Hematopoietic multipotent progenitor cell (in vitro differentiated cells): ENCODE measurements at places on chromosomes 3 and 15. TPM values are rescaled to one million over a fixed set of nuclear protein-coding genes. Genes with fewer than 3 reads are reported as not detected.

ZNF639 gene
- 40.1 TPM for total RNA-seq

SH2D7 gene
- total RNA-seq, result not detected

IL16 gene
- 44.7 TPM for total RNA-seq

DPPA2 gene
- under 0.01 TPM for total RNA-seq

ZNF774 gene
- 0.27 TPM for total RNA-seq

EFCC1 gene
- total RNA-seq, result 9.2 TPM

STRIT1 gene
- not detected for total RNA-seq

C3orf49 gene
- total RNA-seq, result not detected

IQCB1 gene
- 22.6 TPM for total RNA-seq

TMEM108 gene
- under 0.01 TPM for total RNA-seq

PTH1R gene
- under 0.01 TPM for total RNA-seq

ACVR2B gene
- total RNA-seq, result 6.5 TPM

- DNase-seq, result no peak
Measured at GRCh38 chr3:120659285-120659684, 22.8 kb downstream of the HGD start.

DNA sequence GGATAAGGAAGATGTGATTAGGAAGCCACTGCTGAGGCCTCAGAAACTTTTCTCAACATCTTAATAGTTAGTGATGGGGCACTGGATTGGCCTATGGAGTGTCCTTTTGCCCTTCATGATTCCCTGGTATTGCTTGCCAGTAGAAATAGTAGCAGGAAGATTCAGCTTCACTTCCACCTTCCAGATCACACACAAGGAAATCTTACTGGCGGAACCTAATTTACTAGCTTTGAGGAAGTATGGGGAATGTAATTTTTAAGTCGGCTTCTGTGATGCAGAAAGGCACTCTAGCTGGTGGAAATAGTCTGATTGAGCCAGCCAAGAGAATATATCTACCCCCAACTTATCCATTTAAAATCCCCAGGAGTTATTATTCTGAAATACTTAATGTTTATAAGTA, 46.5 kb downstream of the LPP start:
- no peak for DNase-seq

- DNase-seq, result no peak
Measured at GRCh38 chr3:55000546-55000945, 72.7 kb upstream of the LRTM1 start.

GRCh38 chr3:128495435-128495970, 2.5 kb upstream of the GATA2 start:
- no peak for DNase-seq

DNA sequence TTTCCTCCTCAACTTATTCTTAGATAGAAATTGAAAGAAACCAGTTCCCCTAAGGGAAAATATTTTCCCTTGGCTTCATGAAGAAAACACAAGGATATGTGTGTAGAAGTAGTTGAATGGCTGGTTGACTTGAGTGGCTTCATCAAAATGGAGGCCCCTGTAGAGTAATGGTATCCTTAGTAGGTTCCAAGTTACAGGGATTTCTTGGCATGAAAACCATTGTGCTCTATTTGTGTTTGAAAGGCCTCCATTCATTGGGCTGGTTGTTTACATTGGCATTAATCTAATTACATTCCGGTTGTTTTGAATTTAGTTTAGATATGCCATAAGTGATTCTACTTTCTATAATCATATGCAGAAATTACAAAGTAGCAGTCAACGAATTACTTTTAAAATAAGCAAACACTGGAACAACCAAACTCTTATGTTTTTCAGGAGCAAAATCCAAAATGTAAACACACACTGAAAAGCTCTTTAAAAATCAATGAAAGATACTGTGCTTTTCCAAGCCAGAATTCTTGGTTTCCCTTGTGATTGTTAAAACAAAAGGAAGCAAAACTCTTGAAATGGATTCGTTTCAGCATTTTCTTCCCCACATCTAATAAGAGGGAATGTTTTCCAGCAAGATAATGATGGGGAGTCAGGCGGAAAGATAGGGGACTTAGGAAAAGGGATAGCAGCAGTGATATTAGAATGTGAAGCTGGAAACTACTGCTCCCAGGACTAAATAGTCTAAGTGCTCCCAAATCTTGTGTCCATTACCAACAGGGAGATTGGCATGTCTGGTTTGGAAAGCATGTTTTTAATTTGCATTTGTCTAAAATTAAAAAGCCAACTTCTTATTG, 77.0 kb downstream of the EPHA3 start:
- no peak for DNase-seq

DNA sequence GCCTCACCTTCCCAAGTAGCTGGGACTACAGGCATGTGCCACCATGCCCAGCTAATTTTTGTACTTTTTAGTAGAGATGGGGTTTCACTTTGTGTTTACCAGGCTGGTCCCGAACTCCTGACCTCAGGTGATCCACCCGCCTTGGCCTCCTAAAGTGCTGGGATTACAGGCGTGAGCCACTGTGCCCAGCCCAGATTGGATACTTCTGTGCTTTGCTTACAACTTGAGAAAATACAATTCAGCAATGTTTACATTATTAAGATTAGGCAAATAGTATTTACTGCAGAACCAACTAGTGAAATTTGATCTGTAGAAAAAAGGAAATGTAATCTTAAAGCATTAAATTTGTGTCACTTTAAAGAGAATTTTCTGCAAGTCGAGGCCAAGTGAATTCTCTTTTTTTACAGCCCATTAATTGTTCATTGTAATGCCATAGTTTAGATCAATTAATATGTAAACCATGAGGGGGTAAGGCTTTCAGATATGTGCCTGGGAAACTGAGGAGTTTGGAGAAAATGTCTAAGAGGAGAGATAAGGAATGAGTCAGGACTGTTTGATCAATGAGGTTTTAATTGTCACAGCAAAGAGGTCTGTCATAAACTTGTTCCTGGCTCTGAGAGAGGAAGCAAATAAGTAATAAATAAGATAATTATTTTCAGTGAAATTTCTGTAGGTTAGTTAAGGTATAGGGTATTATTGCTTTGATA, 15.3 kb downstream of the PYDC2 start:
- DNase-seq, result no peak

DNA sequence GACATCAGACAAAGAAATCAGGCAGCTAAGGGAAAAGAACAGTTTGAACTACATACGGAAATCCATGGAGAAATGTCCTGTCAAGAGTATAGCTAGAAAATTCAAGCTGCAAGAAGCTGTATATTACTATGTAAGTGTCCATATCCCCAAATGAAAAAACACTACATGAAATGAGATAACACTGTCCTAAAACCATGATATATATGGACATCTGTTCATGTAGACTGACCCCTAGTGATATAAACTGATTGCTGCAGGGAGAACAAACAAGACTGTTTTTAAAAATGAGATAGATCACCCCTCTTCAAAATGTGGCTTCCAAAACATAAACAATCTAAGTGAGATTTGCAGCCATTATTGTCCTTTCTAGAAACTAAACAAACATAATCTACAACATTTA, 985.6 kb downstream of the EPHA3 start:
- DNase-seq, result peak; percentile 23

GRCh38 chr3:159802864-159803263, 185.8 kb upstream of the IL12A start:
- no peak for DNase-seq

GRCh38 chr3:62372621-62373041, 719 bp downstream of the FEZF2 start:
- no peak for DNase-seq

DNA sequence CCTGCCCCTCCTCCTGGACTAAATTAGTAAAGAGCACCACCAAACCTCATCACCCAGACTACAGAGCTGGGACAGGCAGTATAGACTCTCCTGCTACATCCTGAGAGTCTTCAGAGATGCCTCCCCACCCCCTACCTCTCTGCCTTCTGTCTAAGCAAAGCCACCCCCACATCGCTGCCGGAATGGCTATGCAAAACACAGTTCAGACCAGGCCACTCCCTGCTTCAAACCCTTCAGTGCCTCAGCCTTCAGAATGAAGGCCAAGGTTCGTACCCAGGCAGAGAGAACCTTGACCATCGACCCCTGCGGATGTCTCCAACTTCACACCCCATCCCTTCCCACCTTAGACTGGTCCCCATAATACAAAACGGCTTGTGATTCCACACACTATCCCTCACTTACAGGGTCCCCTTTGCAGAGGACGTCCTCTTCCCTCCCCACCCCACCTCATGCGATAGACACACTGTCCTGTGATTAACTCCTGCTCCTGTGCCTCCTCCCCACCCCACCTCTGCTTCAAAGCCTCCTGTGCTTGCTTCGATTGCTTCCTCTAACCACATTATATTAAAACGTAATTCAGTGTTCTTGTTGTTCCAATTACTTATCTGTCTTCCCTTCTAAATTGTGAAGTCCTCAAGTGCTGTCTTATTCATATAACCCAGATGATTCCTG, 175.3 kb downstream of the UACA start:
- DNase-seq, result no peak

DNA sequence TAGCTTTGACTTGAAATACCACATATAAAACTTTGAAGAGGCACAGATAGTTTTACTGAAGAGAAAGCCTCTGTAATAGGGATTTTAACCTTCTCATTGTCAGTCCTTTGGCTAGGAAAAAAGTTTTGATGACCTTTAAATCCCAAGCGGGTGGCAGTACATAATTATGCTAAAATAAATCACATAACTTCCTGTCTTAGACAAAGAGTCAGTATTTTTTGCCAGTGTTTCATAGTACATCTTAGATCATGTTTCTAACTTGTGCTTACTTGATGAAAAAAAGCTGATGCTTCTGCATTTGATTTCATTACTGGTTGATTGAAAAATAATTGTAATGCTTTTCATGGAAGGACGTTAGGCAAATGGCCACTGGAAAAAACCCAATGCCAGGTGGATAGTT, 5.8 kb downstream of the ST3GAL6 start:
- no peak for DNase-seq

- no peak for DNase-seq
Measured at GRCh38 chr15:69734699-69735098, 282.1 kb downstream of the RPLP1 start.

DNA sequence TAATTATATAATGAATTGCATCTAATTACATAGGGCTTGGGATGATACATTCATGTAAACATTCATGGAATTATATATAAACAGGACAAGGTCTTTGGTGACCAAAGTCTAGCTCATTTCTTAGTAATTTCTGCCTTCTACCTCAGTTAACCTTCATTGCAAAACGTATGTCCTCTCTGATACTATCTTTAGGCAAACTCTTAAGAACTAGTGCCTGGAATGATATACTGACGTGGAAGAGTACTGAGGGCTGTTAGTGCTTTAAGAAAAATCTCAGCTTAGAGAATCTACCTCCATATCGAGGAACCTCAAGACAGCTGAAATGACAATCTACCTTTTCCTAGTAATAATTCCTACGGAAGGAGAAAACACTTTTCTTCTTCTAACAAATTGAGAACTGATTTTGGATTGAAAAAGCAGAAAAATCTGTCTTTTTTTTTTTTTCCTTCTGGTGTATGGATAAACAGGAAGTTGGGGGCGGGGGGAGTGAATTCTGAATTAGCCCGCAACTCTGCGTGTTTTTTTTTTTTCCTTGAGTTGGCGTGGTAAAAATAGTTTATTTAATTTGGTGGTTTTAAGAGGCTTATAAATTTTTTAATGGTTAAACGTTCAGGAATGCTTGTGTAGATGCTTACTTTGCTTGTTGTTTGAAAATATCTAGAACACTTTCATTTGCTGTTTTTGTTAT, 43.2 kb downstream of the RARB start:
- DNase-seq, result no peak

DNA sequence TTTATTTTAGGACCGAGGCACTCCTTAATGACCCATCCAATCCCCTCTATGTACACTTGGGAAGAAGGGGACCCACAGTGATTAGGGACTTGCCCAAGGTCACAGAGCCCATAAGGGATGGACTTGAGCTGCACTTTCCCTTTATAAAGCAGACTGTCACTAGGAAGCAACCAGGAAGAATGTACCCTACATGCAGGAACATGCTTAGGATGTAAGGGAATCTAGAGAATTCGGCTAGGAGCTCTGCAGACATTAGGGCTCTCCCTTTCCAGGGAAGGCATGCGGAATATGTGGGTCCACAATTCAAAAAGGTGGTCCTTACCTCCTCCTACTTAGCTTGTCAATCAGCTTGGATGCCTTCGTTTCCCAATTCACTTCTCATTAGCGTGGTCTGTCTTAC, 78.7 kb downstream of the TMEM266 start:
- no peak for DNase-seq

GRCh38 chr3:10882851-10883250, 66.8 kb downstream of the SLC6A11 start:
- DNase-seq, result no peak

- DNase-seq, result no peak
Measured at GRCh38 chr3:113377158-113377557, 64.1 kb downstream of the CFAP44 start.

GRCh38 chr3:29583861-29584260, 303.0 kb downstream of the RBMS3 start:
- DNase-seq, result no peak

DNA sequence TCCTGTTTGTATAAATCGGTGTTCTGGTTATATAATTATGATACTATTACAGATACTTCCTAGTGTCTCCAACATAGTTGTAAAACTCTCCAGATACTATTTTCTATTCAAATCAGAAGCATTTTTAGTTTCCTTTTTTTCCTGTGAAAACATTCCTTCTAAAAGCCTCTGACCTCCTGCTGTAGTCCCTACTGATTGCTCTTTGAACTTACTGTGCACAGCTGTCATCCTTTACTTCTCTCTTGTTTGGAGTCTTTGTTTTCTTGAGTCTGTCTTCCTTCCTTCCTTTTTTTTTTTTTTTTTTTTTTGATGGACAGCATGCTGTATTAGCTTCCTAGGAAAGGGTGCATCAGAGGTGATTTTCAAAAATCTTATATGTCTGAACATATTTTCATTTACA, 28.9 kb downstream of the NR2C2 start:
- DNase-seq, result no peak

DNA sequence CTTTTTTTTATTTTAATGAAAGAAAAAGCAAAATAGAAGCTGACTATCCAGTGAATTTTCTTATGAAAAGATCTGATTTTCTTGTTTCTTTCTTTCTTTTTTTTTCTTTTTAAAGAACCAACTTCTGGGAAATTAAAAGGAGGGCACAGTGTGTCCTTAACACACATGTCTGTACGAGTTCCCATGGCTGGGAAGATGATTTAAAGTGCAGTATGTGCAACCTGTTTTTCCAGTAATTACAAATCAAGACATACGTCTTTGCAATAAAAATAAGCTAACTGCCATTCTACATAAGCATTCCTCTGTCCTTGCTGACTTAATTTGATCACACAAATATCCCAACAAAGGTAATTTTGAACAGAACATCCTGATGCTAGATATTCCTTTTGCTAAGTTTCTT, 416.1 kb downstream of the ROBO1 start:
- no peak for DNase-seq

GRCh38 chr3:148131990-148132638, 565.6 kb upstream of the AGTR1 start:
- DNase-seq, result no peak

- DNase-seq, result no peak
Measured at GRCh38 chr3:86921971-86922680, 68.8 kb downstream of the VGLL3 start.

- peak; percentile 58 for DNase-seq
Measured at GRCh38 chr3:194137506-194138474, 1.8 kb downstream of the HES1 start.

DNA sequence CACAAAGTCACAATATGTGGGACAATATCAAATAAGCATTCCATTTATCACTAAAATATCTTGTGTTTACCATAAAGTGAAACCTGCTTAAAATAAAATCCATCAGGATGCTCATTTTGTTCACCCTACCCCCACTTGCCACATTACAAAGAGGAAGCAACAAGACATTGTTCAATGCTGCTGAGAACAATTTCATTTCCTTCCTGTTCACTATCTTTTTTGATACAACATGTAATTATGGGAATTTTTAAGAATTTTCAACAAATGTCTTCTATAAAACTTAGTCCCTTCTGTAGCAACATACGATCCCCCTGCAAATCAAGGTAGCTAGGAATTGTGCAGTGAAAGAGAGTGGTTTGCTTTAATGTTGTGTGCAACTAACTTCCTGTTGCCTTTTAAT, 34.9 kb upstream of the GPR160 start:
- DNase-seq, result no peak
